ENCODE measurements at places on chromosomes 7 and 10.

GRCh38 chr7:101589976-101590662 lies 39.0 kb downstream of the MYL10 start:
- no peak for DNase-seq

- DNase-seq = no peak
These were observed 399.6 kb downstream of the DPP6 start for GRCh38 chr7:154451480-154452457.

GRCh38 chr10:17652585-17652984 lies 8.6 kb downstream of the STAM start:
- no peak for DNase-seq

DNA sequence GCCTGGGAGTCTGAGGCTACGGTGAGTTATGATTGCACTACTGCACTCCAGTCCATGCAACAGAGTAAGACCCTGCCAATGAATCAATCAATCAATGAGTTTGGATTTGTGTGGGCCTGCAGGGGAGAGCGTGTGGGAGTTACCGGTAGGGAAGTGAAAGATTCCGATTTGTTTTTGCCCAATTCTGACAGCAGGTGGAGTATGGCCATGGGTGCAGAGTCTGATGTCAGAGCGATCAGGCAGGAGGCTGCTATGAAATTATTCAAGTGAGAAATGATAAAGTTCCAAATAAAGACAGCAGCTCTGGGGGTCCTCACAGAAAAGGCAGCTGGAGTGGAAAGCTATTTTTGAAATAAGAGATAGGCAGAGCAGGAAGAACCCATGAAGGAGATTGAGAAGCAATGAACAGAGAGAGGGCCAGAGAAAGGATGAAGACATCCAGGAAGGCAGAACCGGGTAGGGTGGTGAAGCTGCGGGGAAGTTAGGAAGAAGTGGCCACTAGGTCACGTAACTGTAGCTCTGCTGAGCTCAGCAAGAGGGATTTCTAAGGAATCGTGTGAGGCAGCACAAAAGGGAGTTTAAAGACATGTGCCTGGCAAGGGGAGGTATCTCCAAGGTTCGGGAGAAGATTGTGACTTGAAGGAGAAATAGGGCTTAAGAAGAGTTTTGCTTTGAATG lies 93.7 kb upstream of the NMT2 start:
- no peak for DNase-seq

DNA sequence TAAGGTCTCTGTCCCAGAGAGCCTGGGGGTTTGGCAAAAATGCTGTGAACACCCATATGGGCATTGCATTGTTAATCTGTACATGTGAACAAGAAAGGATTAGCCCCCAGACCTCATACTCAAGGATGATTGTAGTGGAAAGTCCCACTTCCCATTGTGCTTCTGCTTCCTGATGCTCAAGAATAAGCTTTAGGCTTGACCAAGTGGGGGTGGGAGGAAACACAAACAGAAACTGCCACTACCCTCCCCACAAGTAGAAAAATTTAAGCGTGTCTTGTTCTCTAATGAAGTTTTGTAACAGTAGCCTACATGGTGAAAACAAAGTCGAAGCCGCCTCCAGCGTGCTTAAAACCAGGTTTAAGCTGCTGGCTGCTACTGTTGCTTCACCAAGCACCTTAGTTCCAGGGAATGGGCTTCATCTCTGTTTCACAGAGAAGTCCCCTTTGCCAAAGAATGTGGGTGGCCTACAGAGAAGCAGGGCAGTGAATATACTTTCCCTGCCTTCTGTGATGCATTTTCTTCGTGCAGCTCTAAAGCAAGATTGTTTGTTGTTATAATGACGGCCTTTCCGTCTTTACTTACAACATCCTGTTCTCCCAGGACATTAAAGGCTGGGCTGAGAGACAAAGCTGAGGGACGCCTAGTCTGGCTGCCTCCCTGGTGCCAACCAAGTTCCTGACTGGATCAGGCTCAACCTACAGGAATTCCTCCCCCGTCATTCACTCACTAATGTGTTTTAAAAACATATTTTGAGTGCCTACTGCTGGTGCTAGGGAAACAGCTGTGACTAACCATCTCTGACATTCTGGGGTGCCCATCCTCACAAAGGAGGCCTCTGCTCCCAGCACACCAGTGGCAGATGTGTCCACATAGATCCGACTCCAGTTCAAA lies 32.1 kb upstream of the CCSER2 start:
- no peak for DNase-seq

GRCh38 chr7:44678471-44679179 lies 70.0 kb upstream of the ZMIZ2 start:
- DNase-seq = no peak

GRCh38 chr7:98232799-98233198 lies 19.2 kb downstream of the TECPR1 start:
- DNase-seq = no peak

- DNase-seq = no peak
These were observed 97.8 kb upstream of the PPIF start for GRCh38 chr10:79249186-79250121.
